ENCODE measurements at places on chromosomes 2 and 18.

GRCh38 chr2:26605999-26606846, 34.9 kb downstream of the CIB4 start:
- DNase-seq, result no peak

- no peak for DNase-seq
Measured at GRCh38 chr2:3712831-3713503, 9.6 kb downstream of the DCDC2C start.

DNA sequence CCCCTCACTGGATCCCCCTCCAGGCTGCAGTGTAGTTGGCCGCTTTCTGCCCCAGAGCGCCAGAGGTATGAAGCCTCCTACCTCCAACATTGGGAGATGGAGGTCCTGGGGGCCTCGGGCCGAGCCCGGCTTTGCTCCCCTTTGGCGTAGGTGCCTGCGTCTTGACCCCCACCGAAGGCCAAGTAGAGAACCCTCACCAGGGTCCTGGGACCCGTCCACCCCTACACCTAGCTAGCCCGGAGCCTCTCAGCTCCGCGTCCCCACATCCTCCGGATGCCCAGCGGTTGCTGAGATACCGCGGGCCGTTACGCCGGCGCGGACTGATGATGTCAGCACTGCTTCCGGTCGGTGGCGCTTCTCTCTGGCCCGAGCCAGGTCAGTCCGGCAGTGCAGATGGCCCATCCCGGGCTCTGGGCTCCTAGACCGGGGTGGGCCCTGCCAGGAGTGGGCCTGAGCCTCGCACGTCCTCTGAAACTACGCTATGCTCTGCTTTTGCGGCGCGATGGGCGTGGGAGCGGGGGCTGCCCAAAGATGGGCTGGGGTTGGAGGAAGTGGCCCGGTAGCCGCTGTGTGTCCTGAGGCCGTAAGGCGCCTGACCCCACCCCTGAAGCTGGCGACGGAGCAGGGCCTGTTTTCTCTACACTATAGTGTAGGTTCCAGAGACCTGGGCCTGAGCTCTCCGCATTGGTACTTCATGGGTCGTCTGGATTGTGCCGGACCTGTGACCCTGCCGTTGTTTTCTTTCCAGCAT, at the start of the genes GLB1L and STK16:
TSS of gene GLB1L (minus strand) at position 297 of the 751 bp plus-strand sequence. CDS start 1,871 bp downstream, outside the sequence.
TSS of gene STK16 (plus strand) at position 332 of the 751 bp plus-strand sequence. CDS start 521 bp downstream, outside the sequence.
- peak; percentile 82 for DNase-seq

DNA sequence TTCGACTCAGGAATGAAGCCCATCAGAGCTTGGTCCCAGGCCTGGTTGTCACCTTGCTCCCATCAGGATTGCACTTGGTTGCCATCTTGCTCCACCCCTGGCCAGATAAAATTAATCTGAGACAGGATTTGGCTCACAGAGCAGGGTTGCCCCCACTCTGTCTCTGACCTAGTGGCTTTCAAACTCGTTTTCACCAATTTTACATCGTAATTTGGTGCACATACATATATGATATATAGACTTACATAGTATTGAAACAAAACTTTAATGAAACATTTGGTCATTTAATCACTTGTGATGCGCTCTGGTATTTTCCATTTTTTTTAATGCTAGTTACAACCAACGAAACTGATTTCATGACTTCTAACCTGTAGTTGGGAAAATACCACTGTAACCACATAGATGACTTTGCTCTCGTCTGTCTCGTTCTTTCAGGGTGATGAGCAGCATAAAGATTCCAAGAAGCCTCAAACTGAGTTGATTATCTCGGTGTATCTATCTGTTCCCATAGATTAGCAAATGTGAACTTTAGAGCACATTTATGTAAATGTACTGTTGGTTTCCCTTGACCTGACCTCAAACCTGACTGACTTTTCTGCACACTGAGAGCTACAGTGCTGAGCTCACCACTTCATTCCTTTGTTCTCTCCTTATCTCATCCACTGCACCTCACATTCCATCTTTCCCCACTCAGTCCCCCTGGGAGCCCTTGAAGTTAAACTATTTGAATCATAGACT, 30.5 kb upstream of the PLB1 start:
- DNase-seq, result no peak

DNA sequence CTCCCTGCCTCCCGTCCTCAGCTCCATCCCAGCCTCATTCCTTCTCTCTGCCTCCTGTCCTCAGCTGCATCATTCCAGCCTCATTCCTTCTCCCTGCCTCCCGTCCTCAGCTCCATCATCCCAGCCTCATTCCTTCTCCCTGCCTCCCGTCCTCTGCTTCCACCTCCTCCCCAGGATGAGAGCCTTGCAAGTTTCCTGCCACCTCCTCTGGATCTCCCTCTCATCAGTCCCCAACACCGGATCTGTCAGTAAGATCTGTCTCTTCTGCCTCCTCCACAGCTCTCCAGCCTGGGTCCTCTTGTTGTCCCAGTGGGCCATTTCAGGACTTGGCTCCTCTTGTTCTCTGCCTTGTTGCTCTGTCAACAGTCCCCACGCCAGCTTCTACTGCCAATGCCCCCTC, 130.9 kb downstream of the NDUFA10 start:
- no peak for DNase-seq

DNA sequence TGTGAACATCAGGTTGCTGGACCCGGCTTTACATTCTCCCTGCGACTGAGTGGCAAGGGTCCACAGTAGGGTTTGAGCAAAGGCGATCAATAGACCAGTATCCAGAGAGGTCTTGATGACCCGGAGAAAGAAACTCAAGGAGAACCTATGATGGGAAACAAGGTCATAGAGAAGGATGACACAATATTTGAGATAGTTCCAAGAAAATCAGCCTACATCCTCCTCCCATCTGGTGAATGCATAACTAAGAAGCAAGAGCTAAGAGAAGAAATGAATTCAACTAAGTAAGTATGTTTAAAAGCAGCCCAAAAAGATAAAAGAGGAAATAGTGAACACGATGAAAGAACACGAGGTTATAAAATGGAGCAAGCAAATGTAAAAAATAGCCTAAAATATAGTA, 166.3 kb downstream of the CD8B2 start:
- DNase-seq, result no peak

- DNase-seq, result no peak
Measured at GRCh38 chr2:85162746-85163301, 29.6 kb downstream of the TCF7L1 start.

- DNase-seq, result no peak
Measured at GRCh38 chr2:109173311-109174171, 44.5 kb downstream of the SH3RF3 start.

DNA sequence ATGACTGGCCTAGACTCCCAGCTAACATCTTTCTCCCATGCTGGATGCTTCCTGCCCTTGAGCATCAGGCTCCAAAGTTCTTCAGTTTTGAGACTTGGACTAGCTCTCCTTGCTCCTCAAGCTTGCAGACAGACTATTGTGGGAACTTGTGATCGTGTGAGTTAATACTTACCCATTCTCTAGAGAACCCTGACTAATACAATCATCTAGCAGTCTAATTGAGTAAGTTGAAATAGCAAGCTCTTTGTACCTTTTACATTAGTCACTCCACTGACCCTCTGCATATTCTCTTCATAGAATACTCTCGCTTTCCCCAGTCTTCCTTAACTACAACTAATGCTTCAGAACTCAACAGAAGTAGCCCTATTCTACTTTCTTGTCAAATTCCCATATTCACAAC, 434.6 kb upstream of the NXPH2 start:
- DNase-seq, result no peak

- DNase-seq, result no peak
Measured at GRCh38 chr2:39666491-39667101, 879 bp downstream of the TMEM178A start.

DNA sequence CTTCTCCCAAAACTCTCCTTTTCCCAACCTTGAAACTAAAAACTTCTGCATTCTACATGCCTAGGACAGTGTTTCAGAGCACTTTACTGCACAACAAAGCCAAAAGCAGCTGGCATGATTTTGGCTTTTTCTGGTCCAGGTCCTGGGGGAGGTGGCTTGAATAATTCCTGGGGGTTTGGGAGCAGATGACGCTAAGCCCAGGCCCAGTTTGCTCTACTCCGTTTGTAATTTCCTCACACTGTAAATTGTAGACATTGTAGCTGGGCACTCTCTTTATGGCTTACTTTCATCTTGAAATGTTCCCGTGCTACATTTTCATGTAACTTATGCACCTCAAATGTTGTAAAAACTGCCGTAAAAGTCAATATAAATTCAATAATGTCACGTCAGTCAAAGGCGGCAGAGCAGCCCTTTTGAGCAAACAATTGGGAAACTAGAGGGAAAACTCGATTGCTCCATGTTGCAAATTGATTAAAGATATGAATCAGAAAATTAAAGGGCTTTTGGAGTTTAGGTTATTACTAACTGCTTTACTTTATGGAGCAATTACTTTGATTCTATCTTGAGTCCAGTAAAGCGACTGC, 373.2 kb upstream of the SLC14A2 start:
- no peak for DNase-seq

GRCh38 chr2:47891369-47892337, 14.6 kb downstream of the FBXO11 start:
- no peak for DNase-seq

DNA sequence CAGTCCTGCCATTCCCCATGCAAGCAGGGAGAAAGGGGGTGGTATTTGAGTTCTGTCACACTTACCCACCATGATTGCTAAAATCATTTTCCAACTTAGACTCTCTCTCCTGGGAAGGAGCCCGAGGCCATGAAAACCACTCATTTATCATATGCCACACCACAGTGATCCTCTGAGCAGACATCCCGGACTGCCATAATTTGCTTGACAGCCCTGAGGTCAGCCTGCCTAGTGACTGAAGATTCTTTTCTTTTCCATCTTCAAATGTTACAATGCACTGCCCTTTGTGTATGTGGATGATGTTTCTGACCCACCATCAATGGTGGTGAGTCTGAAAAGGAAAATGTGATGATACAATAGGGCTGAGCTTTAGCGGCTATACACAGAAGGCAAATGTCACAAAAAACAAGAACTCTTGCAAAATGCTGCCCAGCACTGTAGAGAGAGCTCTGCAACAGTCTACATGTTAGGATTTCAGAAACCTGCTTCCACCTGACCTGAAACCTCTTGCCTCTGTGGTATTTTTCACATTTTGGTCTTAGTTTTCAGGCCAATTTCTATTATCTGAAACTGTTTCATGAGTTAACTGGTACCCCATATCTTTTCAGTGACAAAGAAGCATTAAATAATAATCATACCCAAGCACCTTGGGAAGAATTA, 272.8 kb downstream of the ZNF385B start:
- DNase-seq, result no peak

DNA sequence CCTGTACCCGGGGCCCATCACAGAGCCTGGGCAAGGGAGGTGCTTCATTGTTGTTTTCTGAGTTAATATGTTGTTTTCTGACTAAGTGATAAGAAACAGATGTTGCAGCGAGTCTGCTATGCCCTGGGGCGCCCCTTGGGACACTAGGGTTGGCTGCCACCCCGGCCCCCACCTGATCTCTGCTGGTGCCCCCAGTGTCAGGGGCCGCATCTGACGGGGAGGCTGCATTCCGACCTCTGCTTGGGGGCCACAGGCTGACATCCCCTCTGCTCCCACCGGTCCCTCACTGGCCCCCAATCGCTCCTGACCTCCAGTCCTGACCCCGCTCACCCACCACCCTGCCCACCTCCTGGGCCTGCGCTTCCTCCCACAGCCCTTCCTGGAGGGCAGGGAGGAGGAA, 65.9 kb downstream of the LONRF2 start:
- DNase-seq, result no peak

GRCh38 chr18:26414901-26415440, 133.4 kb downstream of the KCTD1 start:
- DNase-seq, result no peak

DNA sequence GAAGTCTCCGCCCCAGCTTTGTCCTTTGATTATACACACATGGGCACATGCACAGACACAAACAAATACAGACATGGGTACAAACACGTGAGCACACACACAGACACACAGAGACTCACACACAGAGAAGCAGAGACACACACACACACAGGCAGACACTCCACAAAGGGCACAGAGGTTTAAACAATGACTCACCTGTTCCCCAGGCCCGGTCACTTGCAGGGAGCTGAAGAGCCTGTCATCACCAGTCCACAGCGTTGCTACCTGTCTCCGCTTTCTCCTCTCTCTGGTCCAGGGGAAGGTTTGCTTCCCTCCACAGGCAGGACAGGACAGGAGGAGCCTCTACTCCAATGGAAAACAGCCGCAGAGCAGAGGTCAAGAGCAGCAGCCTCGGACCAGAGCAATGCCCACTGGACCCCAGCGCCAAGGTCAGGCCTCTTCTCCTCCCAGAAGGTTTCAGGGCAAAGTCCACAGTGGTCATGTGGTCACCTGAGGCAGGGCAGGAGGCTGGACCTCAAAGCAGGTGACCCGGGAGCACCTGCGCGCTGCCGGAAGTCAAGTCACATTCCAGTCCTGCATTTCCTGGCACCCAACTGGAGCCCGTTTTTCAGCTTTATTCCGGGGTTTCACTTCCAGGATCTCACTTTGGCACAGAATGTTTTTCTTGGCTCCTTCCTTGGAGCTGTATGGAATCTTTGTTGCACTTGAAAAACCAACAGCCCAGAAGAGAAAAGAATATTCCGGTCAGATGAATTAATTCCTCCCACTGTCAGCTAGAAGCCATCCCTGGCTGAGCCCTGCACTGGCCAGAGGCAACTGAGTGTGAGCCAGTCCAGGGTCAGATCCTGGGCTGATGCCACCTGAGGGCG, at the start of gene RAB17:
TSS of gene RAB17 (minus strand) at position 463 of the 869 bp plus-strand sequence. CDS start 4,580 bp downstream, outside the sequence.
- DNase-seq, result no peak

- no peak for DNase-seq
Measured at GRCh38 chr2:60565472-60565871, 12.0 kb upstream of the BCL11A start.

DNA sequence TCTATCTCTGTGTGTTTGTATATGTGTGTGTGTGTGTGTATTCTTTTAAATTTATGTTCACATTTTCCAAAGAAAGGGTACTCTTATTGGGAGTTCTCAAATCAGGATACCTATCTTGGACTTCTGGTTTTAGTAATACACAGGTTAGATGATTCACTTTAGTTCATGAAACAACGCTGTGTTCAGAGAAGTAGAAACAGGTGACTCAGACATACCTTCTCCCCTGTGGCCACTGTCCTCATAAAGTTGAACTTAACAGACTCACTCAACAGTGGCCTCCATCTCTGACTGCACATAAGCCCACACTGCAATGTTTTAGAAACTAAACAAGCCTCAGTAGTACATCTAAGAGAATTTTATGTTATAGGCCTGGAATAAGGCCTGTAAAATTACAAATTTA, 566.6 kb upstream of the VRK2 start:
- DNase-seq, result no peak

- no peak for DNase-seq
Measured at GRCh38 chr18:9290156-9290555, 44.4 kb upstream of the TWSG1 start.

DNA sequence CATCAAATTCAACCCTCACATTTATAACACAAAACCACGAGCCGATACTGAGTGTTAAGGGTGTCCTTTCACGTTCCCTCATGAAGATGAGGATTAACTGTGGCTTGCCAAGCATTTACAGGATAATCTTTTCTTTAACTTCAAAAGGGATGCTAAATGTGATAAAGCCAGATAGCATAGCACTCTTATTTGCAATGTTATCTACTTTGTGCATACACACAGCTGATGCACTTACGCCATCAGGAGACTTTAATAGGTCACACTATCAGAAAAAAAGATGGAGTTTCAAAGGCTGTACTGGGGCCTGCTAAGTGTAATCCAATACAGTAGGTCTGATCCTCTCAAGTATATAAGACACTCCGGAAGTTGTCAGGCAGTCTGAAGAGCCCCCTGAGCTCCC, 572.7 kb downstream of the PIK3C3 start:
- DNase-seq, result no peak
